ENCODE measurements at places on chromosomes 11 and 22. TPM values are rescaled to one million over a fixed set of nuclear protein-coding genes. Genes with fewer than 3 reads are reported as not detected.
A peak's percentile ranks its signal among the peaks of the same experiment; 100 is the strongest.

DNA sequence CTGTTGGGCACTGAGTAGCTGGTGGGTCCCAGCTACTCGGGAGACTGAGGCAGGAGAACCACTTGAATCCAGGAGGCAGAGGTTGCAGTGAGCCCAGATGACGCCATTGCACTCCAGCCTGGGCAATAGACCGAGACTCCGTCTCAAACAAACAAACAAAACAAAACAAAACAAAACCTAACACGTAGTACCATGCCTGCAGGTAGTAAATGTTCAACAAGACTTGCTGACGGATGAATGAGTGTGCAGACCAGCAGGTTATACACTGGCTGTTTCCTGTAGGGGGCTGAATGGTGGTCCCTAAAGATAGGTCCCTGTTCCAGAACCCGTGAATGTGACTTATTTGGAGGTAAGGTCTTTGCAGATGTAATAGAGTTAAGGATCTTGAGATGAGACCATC, 12.8 kb upstream of the MRGPRD start:
- H3K36me3 ChIP-seq = no peaks in the 10 kb centered on the region
- H3K4me1 ChIP-seq = no peaks in the 10 kb centered on the region
- no peak for DNase-seq
- H3K4me3 ChIP-seq = no peak overlapping the region

GLYAT gene
- not detected for polyA plus RNA-seq

GRCh38 chr22:20422271-20423007, 15.2 kb downstream of the SCARF2 start:
- peaks cover 11% of the 10 kb centered on the region for H3K27me3 ChIP-seq
- no peaks in the 10 kb centered on the region for H3K36me3 ChIP-seq
- no peak overlapping the region for H3K4me3 ChIP-seq
- H3K4me1 ChIP-seq = peaks cover 9% of the 10 kb centered on the region
- no peak overlapping the region for H3K27ac ChIP-seq

- no peak for DNase-seq
- no peak overlapping the region for H3K27ac ChIP-seq
- H3K4me3 ChIP-seq = no peak overlapping the region
- no peaks in the 10 kb centered on the region for H3K4me1 ChIP-seq
- H3K27me3 ChIP-seq = peaks cover 53% of the 10 kb centered on the region
These were observed 3.7 kb downstream of the FGF4 start for GRCh38 chr11:69771466-69771865.

DNA sequence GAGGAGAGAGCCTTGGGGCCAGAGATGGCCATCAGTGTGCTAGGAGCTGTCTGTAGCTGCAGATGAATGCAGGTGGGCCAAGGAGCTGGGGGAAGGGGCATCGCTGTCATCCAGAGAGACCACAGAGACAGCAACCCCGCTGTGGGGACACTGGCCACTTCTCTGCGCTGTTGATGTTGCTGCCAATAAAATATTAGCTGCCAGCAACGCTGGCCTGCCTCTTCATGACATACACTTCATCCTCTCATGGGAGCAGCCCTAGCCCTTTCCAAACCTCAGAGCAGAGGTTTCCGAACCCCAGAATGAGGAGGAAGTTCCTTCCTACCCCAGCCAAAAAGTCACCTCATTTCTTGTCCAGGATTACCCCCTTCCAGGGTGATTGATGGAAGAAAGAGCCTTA, 106.2 kb downstream of the PARVA start:
- H3K27ac ChIP-seq = no peak overlapping the region
- peaks cover 23% of the 10 kb centered on the region for H3K36me3 ChIP-seq
- H3K4me1 ChIP-seq = no peaks in the 10 kb centered on the region
- DNase-seq = no peak
- no peaks in the 10 kb centered on the region for H3K27me3 ChIP-seq

- no peak for DNase-seq
- H3K4me3 ChIP-seq = no peak overlapping the region
- no peaks in the 10 kb centered on the region for H3K36me3 ChIP-seq
These were observed 150.9 kb upstream of the TTC12 start for GRCh38 chr11:113163291-113164030.

GRCh38 chr11:65445604-65446445, 23.2 kb downstream of the NEAT1 start:
- peak; percentile 8 for DNase-seq
- H3K4me1 ChIP-seq = peaks cover 7% of the 10 kb centered on the region
- H3K4me3 ChIP-seq = no peak overlapping the region
- no peaks in the 10 kb centered on the region for H3K27me3 ChIP-seq
- H3K36me3 ChIP-seq = no peaks in the 10 kb centered on the region

ST14 gene
- polyA plus RNA-seq = 97.8 TPM

LUZP2 gene
- 1.3 TPM for polyA plus RNA-seq

P2RX6 gene
- not detected for polyA plus RNA-seq

GRCh38 chr11:99199341-99199740, 178.6 kb downstream of the CNTN5 start:
- H3K4me1 ChIP-seq = no peaks in the 10 kb centered on the region
- H3K4me3 ChIP-seq = no peak overlapping the region
- peak; percentile 3 for DNase-seq
- no peaks in the 10 kb centered on the region for H3K36me3 ChIP-seq

THAP7 gene
- polyA plus RNA-seq = 43.2 TPM

GRCh38 chr11:43685440-43685839, 4.9 kb downstream of the HSD17B12 start:
- H3K27me3 ChIP-seq = no peaks in the 10 kb centered on the region
- H3K4me3 ChIP-seq = no peak overlapping the region
- peaks cover 8% of the 10 kb centered on the region for H3K36me3 ChIP-seq
- no peak for DNase-seq
- H3K27ac ChIP-seq = no peak overlapping the region
- H3K4me1 ChIP-seq = peaks cover 3% of the 10 kb centered on the region

- DNase-seq = peak; percentile 84
- H3K36me3 ChIP-seq = no peaks in the 10 kb centered on the region
- H3K4me3 ChIP-seq = no peak overlapping the region
- H3K4me1 ChIP-seq = peaks cover 26% of the 10 kb centered on the region
These were observed 48.4 kb downstream of the PDE2A start for GRCh38 chr11:72625691-72626413.

GRCh38 chr11:57699813-57700212, 12.2 kb downstream of the MED19 start:
- no peak overlapping the region for H3K4me3 ChIP-seq
- no peak for DNase-seq
- H3K36me3 ChIP-seq = peaks cover 37% of the 10 kb centered on the region
- no peaks in the 10 kb centered on the region for H3K4me1 ChIP-seq
- H3K27me3 ChIP-seq = no peaks in the 10 kb centered on the region

DNA sequence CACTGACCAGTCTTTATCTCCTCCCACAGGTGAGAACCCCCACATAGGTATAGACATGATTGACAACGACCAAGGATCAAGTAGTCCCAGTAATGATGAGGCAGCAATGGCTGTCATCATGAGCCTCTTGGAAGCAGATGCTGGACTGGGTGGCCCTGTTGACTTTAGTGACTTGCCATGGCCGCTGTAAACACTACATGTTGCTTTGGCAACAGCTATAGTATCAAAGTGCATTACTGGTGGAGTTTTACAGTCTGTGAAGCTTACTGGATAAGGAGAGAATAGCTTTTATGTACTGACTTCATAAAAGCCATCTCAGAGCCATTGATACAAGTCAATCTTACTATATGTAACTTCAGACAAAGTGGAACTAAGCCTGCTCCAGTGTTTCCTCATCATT, 76.5 kb downstream of the BTBD10 start:
- H3K27me3 ChIP-seq = no peaks in the 10 kb centered on the region
- H3K4me3 ChIP-seq = no peak overlapping the region
- peak; percentile 77 for DNase-seq
- peaks cover 3% of the 10 kb centered on the region for H3K4me1 ChIP-seq
- peaks cover 6% of the 10 kb centered on the region for H3K36me3 ChIP-seq
- H3K27ac ChIP-seq = no peak overlapping the region

DNA sequence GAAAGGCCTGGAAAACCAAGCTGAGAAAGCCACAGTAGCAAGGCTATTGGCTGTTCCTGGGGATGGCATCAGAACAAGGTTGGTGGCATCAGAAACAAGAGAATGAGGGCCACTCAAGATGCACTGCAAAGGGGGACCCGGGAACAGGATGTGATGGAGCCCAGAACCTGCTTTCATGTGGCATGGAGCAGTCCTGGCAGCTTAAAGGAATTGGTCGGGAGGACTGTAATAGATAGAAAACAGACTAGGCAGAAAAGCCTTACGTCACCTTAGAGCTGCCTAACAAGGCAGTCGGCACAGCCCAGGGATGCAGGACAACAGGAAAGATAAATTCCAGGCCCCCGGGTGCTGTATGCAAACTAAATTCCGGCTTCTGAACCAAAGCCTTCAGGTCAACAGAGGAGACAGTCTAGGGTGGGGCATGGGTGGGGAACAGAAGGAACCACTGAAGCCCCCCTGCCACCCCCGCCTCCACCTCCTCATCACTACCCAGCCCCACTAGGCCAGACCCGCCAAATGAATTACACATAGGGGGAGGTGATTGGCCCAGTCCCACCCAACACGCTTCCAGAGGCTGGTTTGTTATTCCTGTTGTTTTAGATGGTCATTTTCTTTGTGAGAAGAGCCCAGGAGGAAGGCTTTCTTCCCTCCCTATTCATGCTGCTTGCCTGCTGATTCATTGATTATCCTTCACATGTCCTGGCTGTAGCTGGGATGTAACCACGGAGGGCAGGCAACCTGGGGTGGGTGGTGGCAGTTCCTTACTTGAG, 25.7 kb upstream of the LRRC55 start:
- no peak overlapping the region for H3K27ac ChIP-seq
- H3K4me3 ChIP-seq = no peak overlapping the region
- DNase-seq = no peak
- H3K4me1 ChIP-seq = no peaks in the 10 kb centered on the region
- H3K36me3 ChIP-seq = no peaks in the 10 kb centered on the region

GRCh38 chr11:46343520-46343919, 3.7 kb upstream of the DGKZ start:
- H3K27ac ChIP-seq = no peak overlapping the region
- H3K27me3 ChIP-seq = no peaks in the 10 kb centered on the region
- no peak for DNase-seq
- no peaks in the 10 kb centered on the region for H3K36me3 ChIP-seq
- H3K4me3 ChIP-seq = no peak overlapping the region

GRCh38 chr11:42410251-42410955, 901.4 kb upstream of the API5 start:
- H3K27ac ChIP-seq = no peak overlapping the region
- no peaks in the 10 kb centered on the region for H3K36me3 ChIP-seq
- no peak overlapping the region for H3K4me3 ChIP-seq

PRDM11 gene
- 0.45 TPM for polyA plus RNA-seq

TMPRSS5 gene
- polyA plus RNA-seq = 0.45 TPM

- H3K36me3 ChIP-seq = no peaks in the 10 kb centered on the region
- H3K27ac ChIP-seq = no peak overlapping the region
- H3K4me1 ChIP-seq = peaks cover 4% of the 10 kb centered on the region
- H3K4me3 ChIP-seq = no peak overlapping the region
These were observed 8.1 kb downstream of the INPP5J start for GRCh38 chr22:31130873-31131272.

TRPM5 gene
- polyA plus RNA-seq = 10.0 TPM

DNA sequence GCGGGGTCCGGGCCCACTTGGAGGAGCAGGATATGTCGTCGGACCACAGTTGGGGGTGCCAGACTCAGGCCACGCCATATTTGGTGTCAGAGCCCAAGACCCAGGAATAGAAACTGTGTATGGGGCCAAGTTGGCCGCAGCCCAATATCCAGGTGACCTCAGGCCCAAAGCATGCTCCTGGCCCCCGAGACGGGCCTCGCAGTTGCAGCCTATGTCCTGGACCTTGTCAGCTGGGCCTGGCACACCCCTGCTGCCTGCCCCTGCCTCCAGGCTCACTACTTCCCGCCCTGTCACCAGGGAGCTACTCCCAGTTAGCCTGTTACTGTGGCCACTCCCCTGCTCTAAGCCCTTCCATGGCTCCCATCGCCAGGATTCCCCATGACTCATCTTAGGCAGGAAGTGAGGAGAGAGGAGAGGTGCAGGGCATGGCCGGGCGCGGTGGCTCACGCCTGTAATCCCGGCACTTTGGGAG, 23.1 kb downstream of the A4GALT start:
- peaks cover 19% of the 10 kb centered on the region for H3K36me3 ChIP-seq
- H3K27me3 ChIP-seq = no peaks in the 10 kb centered on the region
- H3K27ac ChIP-seq = peak overlapping the region; percentile 57
- no peak overlapping the region for H3K4me3 ChIP-seq

ZNF280A gene
- polyA plus RNA-seq = not detected

- H3K27ac ChIP-seq = no peak overlapping the region
- no peaks in the 10 kb centered on the region for H3K4me1 ChIP-seq
- no peak for DNase-seq
- H3K36me3 ChIP-seq = no peaks in the 10 kb centered on the region
- no peak overlapping the region for H3K4me3 ChIP-seq
These were observed 45.3 kb downstream of the PAK1 start for GRCh38 chr11:77428598-77428997.

NNMT gene
- 14.3 TPM for polyA plus RNA-seq

GRCh38 chr11:690738-691633, 4.0 kb downstream of the DEAF1 start:
- peaks cover 10% of the 10 kb centered on the region for H3K36me3 ChIP-seq
- H3K4me1 ChIP-seq = peaks cover 13% of the 10 kb centered on the region
- H3K27ac ChIP-seq = no peak overlapping the region
- no peak for DNase-seq

MYEOV gene
- 2.4 TPM for polyA plus RNA-seq

DNA sequence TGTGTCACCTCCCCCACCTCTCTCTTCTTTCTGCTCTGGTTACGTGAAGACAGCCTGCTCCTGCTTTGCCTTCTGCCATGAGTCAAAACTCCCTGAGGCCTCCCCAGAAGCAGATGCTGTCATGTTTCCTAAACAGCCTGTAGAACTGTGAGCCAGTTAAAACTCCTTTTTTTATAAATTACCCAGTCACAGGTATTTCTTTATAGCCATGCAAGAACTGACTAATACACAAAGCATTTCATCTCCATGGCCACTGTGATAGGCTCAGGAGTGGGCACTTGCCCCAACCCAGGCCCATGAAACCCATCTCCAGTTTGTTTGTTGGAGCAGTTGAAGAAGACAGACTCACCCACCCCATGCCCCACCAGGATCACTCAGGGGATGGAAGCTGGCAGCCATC, 253.3 kb upstream of the ISX start:
- H3K27me3 ChIP-seq = no peaks in the 10 kb centered on the region
- H3K36me3 ChIP-seq = no peaks in the 10 kb centered on the region
- no peak overlapping the region for H3K4me3 ChIP-seq
- no peak overlapping the region for H3K27ac ChIP-seq
- H3K4me1 ChIP-seq = peaks cover 10% of the 10 kb centered on the region

- no peak for DNase-seq
- H3K27ac ChIP-seq = no peak overlapping the region
- no peaks in the 10 kb centered on the region for H3K4me1 ChIP-seq
These were observed 41.5 kb downstream of the NECTIN1 start for GRCh38 chr11:119687373-119688046.

- H3K4me3 ChIP-seq = no peak overlapping the region
- no peak overlapping the region for H3K27ac ChIP-seq
- H3K36me3 ChIP-seq = peaks cover 16% of the 10 kb centered on the region
These were observed 8.4 kb downstream of the VWA5A start for GRCh38 chr11:124123622-124124021.

DNA sequence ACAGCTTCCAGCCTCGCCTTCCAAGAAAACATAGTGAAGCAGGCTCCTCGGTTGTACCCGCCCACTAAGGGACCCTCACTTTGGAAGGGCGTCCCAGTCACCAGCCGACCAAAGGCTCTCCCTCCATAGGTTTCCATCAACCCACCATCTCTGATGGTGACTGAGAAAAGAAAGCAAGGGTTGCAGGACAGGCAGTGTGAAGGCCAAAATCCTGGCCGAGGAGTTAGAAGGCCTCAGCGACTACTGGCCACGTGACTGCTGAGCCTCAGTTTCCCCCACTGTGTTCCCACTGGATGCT, 2.7 kb downstream of the FXYD6 start:
- no peaks in the 10 kb centered on the region for H3K4me1 ChIP-seq
- H3K36me3 ChIP-seq = no peaks in the 10 kb centered on the region
- H3K27ac ChIP-seq = no peak overlapping the region
- H3K27me3 ChIP-seq = peaks cover 55% of the 10 kb centered on the region
- no peak for DNase-seq
- H3K4me3 ChIP-seq = no peak overlapping the region

CCDC134 gene
- polyA plus RNA-seq = 2.4 TPM

Measured in small intestine (tissue), 16 donors.